ENCODE measurements at places on chromosomes 5 and 9.

- no peak for DNase-seq
Measured at GRCh38 chr5:63760965-63761364, 201.3 kb downstream of the HTR1A start.

DNA sequence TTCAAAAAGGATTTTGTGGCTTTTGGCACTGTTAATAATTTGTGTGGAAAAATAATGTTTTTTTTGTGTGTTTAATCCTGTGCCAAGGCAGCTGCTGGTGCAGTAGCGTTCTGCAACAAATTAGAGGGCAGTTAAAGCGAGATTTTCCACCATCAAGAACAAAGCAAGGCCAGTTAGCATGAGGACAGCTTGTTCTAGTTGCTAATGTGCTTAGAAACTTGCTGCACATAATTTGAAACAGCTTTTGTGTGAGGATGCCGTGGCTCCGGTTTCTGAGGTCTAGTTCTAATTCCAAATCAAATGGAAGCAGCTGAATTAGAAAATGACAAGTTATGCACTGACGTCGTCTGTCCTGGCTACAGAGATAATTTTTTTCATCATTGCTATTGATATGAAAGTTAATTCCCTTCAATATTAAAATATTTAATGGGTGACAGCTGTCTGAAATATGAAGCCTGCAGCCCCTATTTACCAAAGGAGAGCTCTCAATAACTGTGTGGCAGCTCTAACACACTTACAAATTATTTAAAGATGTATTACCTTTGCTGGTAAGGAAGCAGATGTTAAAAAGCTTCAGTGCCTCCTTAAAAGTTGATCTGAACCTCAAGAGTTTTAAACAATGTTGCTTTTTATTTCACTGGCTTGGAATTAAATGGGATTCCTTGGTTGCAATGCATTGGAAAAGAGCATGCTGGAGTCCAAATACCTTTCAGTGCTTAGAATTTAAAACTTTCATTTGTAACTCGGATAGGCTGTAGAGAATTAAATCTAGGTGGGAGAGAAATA is 128.6 kb downstream of the SPATA31D1 start:
- no peak for DNase-seq

GRCh38 chr9:106619211-106619610 is 243.8 kb upstream of the ZNF462 start:
- no peak for DNase-seq

DNA sequence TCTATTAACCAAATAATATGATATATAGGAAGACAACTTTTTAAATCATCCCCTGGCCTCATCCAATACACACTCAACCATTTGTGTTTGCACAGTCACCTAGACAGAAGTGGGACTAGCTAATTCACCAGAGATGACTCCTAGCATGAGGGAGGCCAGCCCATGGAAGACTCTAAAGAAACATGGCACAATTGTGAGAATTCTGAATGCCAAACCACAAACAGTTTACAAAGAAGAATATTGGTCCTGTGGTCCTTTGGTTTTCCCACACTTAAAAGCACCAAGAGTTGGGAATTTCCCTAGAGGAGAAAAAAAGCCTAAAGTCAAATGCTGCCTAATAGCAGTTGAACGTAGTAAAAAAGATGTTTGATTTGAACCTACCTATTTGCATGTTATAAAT is 609.9 kb downstream of the ACTL7B start:
- no peak for DNase-seq

- no peak for DNase-seq
Measured at GRCh38 chr9:120571443-120572257, 8.3 kb downstream of the CDK5RAP2 start.

DNA sequence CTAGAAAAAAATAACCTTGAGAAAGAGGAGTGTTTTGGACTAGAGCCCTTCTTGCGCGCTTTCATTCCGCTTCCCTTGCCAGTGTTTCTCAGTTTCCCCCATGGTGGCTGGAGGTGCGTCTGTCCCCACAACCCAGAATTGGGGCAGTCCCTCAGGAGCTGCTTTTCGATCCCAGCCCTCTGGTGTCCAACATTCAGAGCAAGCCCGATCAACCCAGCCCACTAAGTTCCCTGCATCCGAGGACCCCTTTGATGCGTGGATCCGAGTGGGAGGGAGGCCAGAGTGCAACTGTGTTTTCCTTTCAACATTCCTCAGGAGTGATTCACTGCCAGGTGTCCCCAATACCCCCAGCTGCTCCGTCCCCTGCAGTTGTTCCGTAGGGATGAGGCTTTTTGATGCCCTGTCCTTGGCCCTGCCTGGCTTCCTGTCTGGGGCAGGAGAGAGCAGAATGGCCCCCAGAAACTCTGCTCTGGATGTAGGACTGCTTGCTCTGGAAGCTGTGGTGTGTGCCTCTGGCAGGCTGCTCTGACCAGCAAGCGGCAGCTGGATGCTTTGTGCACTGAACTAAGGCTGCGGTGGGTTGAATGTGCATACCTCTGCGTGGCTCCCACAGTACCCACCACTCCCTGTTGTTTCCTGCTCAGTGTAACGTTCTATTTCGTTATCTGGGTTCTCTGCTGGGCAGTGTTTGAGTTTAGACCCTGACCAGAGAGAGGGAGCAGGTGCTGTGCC is 117.5 kb downstream of the BOD1 start:
- no peak for DNase-seq

GRCh38 chr5:74519161-74519571 is 121.4 kb downstream of the ENC1 start:
- DNase-seq, result no peak

DNA sequence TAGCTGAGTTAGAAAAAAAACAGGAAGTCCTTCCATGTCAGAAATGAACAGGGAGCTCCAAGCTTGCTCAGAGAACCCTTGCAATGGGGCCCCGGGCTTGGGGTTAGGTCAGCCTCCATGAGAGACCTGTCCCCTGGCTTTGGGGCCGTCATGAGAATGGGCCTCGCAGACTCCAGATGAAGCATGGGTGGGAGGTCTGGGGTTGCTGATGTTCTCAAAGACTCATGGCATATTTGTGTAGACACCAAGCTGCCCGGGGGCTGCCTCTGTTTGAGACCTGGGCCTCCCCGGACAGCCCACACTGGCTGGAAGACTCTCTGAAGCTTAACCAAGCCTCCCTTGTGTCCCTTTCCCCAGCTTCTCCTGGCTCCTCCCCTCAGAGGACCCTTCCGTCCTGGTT is 186.3 kb downstream of the IRX2 start:
- DNase-seq, result no peak

DNA sequence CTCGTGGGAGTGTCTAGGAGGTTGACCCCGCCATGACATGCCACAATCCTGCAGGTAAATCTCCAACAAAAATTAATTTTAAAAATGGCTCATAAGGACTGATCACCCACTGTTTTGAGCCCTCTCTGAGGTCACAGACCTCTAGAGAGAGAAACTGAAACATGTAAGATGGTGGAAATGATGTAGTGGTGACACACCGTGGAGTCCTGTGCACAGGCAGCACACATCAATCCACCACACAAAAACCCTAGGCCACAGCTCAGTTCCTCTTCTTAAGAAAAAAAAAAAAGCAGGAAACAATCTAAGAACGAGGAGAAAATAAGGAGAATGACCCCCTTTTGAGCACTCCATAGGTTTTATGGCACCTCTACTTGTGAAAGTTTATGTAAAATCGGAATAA is 93.8 kb upstream of the FAM120A start:
- DNase-seq, result no peak

DNA sequence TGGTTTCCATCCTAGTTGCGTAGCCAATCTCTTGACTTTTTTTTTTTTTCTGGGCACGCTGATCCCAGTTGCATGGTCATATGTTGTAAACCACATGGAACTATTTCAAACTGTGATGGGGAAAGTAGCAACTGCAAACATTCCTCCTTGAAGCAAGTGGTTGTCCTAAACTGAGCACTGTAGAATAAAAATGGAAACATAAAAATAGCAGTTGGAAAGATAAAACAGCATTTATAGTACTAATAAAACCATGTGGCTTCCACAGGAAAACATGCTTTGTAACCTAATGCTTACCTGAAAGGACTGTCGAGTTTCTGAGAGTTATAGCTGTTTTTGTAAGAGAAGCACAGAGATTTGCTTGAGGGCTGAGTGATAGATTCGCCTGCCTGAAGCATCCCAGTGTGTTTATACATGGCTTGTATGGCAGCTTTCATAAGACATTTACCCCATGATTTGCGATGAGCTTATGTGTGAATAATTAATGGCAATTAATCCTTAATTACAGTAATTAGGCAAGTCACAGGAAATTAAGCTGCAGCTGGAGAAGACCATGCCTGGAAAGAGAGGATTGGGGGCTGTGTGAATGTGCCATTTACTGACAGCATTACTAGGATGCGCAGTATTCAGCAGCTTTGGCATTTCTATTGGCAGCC is 136.5 kb downstream of the PBX3 start:
- no peak for DNase-seq

DNA sequence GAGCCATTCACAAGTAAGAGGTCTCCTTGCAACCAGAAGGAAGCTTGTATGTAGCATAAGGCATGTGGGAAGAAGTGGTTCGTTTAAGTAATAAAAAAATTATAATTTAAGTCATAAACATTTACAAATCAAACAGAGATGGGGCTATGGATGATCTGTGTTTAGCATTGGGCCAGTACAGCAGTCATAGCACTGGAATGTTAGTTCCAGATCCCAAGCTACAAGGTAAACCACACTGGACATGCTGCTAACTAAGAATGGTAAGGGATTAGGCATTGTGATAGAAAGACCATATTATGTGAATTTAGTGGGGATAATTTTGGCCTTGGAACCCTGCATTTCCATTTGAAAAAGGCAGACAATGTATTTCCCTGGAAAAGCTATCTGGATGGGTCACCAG is 170.4 kb upstream of the KCNN2 start:
- no peak for DNase-seq

GRCh38 chr5:145797336-145797735 is 37.8 kb downstream of the PRELID2 start:
- DNase-seq, result no peak

- DNase-seq, result no peak
Measured at GRCh38 chr5:4700871-4701270, 439.3 kb upstream of the ADAMTS16 start.

GRCh38 chr9:118364266-118365106 is 660.3 kb downstream of the TLR4 start:
- no peak for DNase-seq

DNA sequence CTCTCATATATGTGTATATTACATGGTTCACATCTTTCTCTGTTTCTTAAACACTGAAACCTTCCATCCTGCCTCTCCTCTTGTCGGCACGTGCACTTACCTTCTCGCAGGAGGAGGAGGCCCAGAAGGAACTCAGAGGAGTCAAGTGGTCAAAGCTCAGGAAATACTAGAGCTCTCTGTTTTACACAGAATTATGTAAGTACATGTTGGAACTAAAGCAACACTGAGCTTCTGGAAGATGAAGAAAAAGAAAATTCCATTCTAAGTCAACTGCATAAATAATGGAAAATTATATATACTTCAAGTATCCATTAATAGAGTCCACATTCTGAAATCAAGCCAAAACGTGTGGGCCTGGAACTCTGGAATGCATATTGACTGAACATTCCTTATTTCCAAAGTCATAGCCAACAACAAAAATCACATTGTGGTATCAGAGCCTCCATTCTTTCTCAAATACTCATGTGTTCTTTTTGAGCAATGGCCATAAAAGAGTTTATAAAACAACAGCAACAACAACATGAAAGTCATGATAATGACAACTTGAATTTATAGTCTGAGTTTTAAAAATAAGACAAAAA is 121.5 kb upstream of the RAI14 start:
- DNase-seq, result no peak

DNA sequence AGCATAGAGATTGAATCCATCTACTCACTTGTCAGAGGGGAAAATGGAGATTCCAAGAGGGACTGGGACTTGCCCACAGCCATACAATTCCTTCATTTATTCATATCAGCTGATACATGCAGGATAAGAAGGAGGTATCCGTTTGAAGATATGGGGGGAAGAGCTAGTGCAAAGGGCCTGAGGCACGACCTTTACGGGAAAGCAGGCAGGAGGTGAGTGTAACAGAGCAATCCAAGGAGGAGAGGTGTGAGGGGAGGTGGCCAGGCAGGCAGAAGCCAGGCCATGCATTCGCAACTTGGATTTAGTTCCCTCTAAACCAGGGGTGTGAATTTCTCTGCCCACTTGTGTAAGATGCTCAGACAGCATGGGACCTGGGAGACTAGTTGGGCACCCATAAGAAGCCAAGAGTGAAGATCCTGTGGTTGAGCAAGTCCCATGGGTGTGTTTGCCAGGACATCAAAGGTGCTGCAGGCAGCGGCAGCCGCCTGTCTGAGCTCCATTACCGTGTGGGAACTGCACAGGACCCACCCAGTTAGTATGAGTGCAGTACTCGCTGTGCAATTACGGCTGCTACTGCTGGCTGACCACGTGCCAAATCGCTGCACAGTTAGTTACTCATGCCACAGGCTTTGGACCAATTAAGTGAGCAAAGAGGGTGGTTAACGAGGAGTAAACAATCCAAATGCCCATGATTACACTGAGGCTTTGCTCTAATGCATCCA is 31.4 kb upstream of the FAT2 start:
- DNase-seq, result no peak

GRCh38 chr5:143343042-143343441 is 60.4 kb downstream of the NR3C1 start:
- no peak for DNase-seq

- no peak for DNase-seq
Measured at GRCh38 chr5:150612405-150612804, 28.1 kb upstream of the SYNPO start.

DNA sequence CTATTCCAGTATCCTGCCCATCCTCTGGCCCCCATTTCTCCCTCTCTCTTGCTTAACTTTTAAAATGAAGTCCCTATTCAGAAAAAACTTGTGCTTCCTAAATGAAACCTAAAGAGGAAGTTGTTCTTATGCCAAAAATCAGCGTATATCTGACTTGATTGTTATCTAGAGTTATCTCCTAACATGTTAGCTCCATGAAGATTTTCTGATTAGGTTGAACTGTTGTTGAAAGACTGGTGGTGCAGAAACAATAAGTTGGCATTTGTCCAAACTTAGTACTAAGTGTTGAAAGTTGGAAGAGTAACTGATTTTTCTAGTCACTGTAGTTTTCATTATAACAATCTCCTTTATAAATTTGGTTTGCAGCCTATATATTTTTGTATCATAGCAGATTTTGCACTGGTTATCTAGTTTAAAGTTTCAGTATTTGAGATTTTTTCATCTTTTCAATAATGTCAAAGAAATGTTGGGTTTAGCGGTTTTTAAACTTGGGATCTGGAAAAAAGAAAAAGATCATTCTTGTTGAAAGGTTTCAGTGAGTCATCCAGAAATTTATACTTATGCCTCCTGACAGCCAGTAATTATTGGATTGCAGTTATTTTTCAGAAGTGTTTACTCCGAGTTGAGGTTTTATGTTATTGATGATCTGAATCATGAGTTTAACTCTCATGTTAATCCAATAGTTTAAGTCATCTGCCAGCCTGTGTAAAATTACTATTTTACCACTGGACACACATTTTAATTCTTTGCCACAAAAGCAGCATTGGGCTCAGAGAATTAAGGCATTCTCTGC is 60.6 kb downstream of the PAM start:
- no peak for DNase-seq

Measured in activated gamma-delta T cell (primary cell).